ENCODE measurements at places on chromosomes 1 and 21. TPM values are rescaled to one million over a fixed set of nuclear protein-coding genes. Genes with fewer than 3 reads are reported as not detected.

Gene TMEM200B
- 24.6 TPM for total RNA-seq

DNA sequence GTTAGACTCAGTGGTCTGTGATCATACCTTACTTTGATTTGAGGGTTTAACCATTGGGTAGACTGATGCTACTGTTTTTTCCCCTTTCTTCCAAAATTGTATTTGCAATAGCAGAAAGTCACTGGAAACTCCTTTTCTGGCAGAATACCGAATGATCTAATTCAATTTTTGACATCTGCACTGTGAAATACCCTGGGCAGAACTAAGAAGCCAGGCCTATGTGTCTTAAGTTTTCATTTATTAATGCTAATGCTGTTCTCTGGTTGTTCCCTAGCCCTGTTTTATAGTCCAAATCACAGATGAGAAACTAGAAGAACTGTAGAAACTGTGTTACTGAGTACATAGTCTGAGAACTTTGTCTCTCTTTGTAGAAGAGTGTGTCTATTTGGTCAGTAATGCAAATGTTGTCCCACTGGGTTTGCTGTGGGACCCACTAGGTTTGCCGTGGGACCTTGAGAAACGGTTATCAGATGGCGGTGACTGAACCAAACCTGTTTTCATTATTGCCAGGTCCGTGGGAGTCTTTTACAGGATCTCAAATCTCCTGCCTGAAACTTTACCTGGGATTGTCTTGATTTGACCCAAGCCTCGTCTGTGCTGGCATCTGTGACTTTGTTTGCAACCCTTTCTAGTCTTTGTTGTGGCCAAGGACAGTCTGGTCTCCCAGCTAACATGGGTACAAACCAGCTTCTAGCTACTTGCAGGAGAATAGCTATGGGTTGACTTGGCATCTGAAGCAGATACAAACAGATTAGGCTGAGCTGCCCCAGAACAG, 41.4 kb downstream of the PEX14 start:
- DNase-seq, result no peak

GRCh38 chr1:203667616-203668015, 41.0 kb downstream of the ATP2B4 start:
- DNase-seq, result peak; percentile 93

- no peak for DNase-seq
These were observed 4.9 kb upstream of the PEX10 start for GRCh38 chr1:2417083-2417832.

GRCh38 chr1:41449326-41449921, 35.1 kb downstream of the EDN2 start:
- DNase-seq, result no peak

- DNase-seq, result no peak
These were observed 14.0 kb downstream of the AK2 start for GRCh38 chr1:33022650-33023200.

DNA sequence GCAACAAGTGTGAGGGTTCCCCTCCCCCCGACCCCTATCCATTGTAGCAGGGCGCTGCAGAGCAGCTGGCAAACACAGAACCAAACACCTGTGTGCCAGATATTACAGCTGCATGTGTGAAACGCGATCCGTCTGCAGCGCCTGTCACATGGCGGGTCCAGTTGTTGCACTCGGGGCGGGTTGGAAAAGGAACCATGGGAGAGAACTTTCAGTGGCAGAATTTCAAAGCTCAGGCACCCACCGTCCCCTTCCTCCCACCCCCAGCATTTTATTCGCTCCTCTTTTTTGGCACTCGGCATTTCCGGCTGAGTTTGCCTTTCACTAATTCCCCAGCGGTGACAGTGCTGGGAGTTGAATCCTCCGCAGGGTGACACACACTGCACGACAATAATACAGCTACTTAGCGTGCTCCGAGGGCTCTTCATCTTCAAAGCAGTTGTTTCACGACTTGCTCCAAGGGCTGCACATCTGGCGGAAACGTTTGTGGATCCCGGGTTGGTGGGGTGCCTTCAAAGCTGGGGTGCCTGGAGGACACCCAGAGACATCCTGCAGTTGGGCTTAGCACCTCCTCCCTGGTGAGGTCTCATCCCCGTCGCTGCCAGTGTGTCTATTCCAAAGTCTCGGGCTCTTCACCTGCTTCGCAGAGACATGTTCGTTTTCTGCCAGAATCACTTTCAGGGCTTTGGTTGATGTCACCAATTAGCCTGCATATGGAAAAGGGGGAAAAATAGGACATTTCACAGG, 180.7 kb downstream of the ZBTB18 start:
- no peak for DNase-seq

DNA sequence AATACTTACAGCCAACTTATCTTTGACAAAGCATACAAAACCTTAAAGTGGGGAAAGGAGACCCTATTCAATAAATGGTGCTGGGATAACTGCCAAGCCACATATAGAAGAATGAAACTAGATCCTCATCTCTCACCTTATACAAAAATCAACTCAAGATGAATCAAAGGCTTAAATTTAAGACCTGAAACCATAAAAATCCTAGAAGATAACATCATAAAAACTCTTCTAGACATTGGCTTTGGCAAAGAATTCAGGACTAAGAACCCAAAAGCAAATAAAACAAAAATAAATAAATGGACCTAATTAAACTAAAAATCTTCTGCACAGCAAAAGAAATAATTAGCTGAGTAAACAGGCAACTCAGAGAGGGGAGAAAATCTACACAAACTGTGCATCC, 335.6 kb upstream of the PBX1 start:
- DNase-seq, result no peak

DNA sequence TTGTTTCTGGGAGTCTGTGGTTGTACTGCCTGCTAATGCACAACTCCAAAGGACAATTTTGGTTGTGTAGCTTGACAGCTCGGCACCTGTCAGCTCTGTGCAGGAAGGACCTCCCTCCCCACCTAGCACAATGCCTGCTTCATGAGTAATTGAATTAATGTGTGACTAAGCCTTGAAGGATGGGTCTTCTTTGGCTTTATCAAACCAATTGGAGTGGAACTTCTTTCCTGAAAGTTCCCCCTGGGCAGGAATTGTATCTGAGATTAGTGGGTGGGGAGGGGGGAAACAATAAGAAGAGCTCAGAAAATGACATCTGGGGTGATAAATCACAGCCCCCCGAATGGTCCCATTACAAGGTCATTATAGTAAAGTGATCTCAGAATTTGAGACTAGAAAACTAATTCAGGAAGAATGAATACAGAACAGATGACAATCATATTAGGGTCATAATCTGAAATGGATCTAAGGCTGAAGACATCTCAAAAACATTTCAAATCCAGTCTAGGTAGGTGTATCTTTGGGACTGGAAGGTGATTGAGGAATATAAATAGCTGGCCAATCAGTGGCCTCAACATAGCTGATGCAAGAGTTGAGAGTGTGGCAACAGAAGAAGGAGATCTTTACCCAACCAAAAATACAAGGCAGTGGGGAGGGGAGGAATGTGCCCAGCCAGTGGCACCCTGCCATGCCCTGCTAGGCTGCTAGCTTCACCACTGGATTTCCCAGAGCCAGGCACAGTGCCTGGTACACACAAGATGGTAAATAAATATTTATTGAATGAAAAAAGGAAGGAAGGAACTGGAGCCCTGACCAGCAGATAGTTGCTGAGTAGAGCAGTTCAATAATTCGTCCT, 10.1 kb upstream of the SESN2 start:
- DNase-seq, result peak; percentile 79

GRCh38 chr21:42512346-42513034, 1.2 kb upstream of the SLC37A1 start:
- peak; percentile 59 for DNase-seq

GRCh38 chr1:28582248-28582615, 9.8 kb upstream of the RAB42 start:
- no peak for DNase-seq

GRCh38 chr1:80878343-80878742, 922.4 kb upstream of the ADGRL2 start:
- DNase-seq, result no peak

DNA sequence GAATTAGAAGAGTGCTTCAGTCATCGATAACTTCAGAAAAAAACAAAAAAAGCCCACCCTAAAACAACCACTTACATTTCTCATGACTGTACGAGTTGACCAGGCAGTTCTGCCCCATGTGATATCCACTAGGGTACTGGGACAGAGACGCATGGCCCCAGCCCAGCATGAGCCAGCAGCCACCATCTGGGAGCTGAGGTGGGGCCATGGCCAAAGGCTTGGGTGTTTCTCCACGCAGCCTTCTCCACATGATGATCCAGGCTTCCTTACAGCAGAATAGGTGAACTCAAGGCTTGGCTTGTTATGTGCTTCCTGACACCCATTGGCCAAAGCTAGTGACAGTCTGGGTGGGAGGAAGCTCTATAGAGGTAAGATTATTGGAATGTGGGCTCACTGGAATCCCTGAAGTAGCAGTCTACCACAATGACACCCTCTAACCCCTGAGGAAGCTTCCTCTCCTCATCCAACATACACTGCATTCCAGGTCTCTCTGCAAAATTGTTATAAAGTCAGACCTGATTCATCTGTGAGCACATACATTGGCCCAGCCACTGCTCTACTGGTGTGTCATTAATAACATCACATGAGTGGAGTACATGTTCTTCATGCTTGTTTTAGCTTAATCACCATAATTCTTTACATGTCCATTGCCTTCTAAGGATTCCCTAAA, 66.3 kb upstream of the NTPCR start:
- no peak for DNase-seq

Measured in sigmoid colon (tissue), 7 donors.